ENCODE measurements at places on chromosomes 1 and 21.
A peak's percentile ranks its signal among the peaks of the same experiment; 100 is the strongest.

DNA sequence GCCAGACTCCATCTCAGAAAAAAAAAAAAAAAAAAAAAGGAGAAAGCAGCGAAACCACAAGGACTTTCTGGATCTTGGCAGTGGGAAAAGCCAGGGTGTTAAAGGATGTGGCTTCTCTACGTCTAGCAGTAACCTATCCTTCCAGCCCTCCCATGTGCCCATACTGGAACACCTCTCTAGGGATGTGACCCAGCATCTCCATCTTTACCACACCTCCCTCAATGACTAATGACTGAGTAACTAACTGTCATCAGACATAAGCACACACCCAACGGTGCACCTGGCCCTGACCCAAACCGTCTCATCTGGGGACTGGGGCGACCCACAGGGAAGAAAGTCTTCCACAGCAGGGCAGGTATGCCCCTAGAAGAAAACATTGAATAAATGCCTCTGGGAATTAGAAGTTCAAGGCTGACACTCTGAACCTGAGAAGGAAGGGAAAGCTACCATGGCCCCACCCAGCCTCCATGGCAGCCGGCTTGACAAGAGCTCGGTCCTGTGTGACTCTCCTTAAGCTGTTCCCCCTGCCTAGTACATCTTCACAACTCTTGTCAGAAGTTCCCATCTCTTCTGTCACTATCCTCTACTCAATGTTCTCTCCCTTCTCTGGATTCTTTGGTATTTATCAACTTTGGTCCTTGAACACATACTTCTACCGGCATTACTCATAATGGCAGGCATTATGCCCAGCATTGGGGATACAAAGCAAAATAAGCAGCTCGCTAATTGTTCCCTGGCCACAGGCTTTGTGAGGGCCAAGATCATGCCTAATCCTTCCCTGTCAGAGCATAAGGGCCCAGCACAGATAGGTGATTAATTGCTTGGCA lies 14.8 kb upstream of the PAQR6 start:
- H3K27ac ChIP-seq, result no peak overlapping the region
- no peaks in the 10 kb centered on the region for H3K4me1 ChIP-seq
- no peak for DNase-seq
- H3K27me3 ChIP-seq, result no peaks in the 10 kb centered on the region
- no peak overlapping the region for H3K4me3 ChIP-seq
- H3K36me3 ChIP-seq, result peaks cover 93% of the 10 kb centered on the region

- no peak overlapping the region for H3K4me3 ChIP-seq
- H3K36me3 ChIP-seq, result no peaks in the 10 kb centered on the region
- DNase-seq, result peak; percentile 10
- H3K27ac ChIP-seq, result no peak overlapping the region
Observed at GRCh38 chr21:45818904-45819285, 162.7 kb upstream of the COL6A1 start.

GRCh38 chr21:26572076-26572701 lies 897 bp downstream of the CYYR1 start:
- H3K4me3 ChIP-seq, result no peak overlapping the region
- no peak overlapping the region for H3K27ac ChIP-seq
- no peaks in the 10 kb centered on the region for H3K27me3 ChIP-seq
- H3K4me1 ChIP-seq, result no peaks in the 10 kb centered on the region
- no peaks in the 10 kb centered on the region for H3K36me3 ChIP-seq

- H3K4me3 ChIP-seq, result no peak overlapping the region
- no peak overlapping the region for H3K27ac ChIP-seq
- no peak for DNase-seq
- no peaks in the 10 kb centered on the region for H3K36me3 ChIP-seq
- no peaks in the 10 kb centered on the region for H3K4me1 ChIP-seq
Observed at GRCh38 chr21:30714456-30714855, 4.1 kb downstream of the KRTAP21-3 start.

GRCh38 chr1:99271249-99271648 lies 7.0 kb downstream of the PLPPR4 start:
- H3K27me3 ChIP-seq, result no peaks in the 10 kb centered on the region
- no peak overlapping the region for H3K27ac ChIP-seq
- no peak overlapping the region for H3K4me3 ChIP-seq
- no peak for DNase-seq

DNA sequence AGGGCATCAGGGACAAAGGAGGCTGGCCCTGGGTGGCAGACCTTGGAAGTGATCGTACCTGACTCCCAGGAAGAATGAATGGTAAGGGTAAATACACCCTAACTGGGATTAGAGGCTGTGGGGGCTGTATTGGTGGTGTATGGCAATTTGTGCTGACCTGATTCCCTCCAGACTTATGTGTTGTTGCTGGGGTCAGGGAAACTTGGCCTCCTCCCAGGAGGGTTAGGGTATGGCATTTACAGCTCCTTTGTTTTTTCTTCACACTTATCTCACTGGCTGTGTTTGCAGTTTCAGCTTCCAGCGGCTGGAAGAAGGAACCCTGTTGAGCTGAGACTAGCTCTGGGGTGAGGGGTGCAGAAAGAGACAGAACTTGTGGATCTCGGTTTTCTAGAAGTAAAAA lies 8.2 kb downstream of the VANGL1 start:
- no peaks in the 10 kb centered on the region for H3K27me3 ChIP-seq
- no peak overlapping the region for H3K4me3 ChIP-seq
- no peak overlapping the region for H3K27ac ChIP-seq
- H3K4me1 ChIP-seq, result peaks cover 7% of the 10 kb centered on the region

DNA sequence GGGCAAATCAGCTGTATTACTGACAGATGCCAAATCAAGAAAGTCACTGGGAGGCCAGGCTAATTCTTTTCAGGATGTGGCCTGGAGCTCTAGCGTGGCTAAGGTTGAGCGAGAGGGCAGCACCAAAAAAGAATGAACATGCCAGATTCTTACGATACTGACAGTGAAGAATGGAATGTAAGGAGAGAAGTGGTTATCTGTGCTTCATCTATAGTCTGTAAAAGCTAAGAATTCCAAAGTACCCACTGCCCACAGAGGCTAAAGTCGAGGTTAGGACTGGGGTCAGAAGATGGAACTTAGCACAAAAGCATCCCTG lies 32.7 kb downstream of the TFAP2E start:
- H3K4me1 ChIP-seq, result no peaks in the 10 kb centered on the region
- H3K4me3 ChIP-seq, result no peak overlapping the region
- H3K27me3 ChIP-seq, result no peaks in the 10 kb centered on the region
- peaks cover 66% of the 10 kb centered on the region for H3K36me3 ChIP-seq
- no peak overlapping the region for H3K27ac ChIP-seq

DNA sequence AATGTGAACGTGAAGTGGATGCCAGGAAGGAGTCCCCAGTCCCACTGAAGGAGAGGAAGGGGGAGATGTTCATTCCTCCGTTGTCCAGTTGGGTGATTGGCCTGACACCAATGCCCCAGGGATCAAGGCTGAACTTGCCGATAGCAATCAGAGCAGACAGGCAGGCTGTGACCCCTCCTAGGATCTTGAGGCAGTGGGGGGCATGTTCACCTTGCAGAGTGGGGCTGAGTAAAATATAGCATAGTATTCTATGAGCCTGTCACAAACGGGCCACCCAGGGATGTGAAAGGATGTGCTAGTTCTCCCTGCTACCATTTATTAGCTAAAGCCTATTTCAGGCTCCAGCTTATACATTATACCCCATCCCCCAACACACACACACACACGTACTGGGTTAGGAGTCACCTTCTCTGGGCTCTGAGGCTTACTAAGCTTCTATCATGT lies 80.7 kb upstream of the CD34 start:
- no peak overlapping the region for H3K27ac ChIP-seq
- DNase-seq, result no peak
- H3K36me3 ChIP-seq, result no peaks in the 10 kb centered on the region
- H3K4me3 ChIP-seq, result no peak overlapping the region
- H3K27me3 ChIP-seq, result no peaks in the 10 kb centered on the region

- H3K4me1 ChIP-seq, result peaks cover 54% of the 10 kb centered on the region
- no peaks in the 10 kb centered on the region for H3K27me3 ChIP-seq
- H3K36me3 ChIP-seq, result peaks cover 73% of the 10 kb centered on the region
- no peak overlapping the region for H3K27ac ChIP-seq
Observed at GRCh38 chr1:6594977-6595740, 7.5 kb downstream of the KLHL21 start.

GRCh38 chr1:10768552-10768951 lies 27.9 kb downstream of the CASZ1 start:
- H3K4me1 ChIP-seq, result no peaks in the 10 kb centered on the region
- no peaks in the 10 kb centered on the region for H3K36me3 ChIP-seq
- no peaks in the 10 kb centered on the region for H3K27me3 ChIP-seq
- no peak overlapping the region for H3K27ac ChIP-seq
- no peak for DNase-seq
- H3K4me3 ChIP-seq, result no peak overlapping the region

DNA sequence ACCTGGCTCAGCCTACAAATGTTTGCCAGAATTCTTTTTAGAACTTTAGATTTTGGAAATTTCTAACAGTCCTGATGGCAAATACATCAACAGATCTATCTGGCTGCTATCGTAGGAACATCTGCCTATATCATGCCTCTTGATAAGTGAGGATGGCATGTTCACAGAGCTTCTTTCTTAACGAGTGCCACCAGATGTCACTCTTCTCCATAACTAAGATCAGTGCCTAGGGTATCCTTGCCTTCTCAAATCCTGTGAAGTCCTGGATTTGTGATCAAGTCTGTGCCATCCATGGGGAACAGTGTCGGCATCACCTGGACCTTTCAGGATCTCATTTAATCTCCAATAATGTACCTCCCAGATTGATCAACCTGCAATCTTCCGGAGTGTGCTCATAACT lies 36.5 kb upstream of the CD5L start:
- H3K27me3 ChIP-seq, result peaks cover 11% of the 10 kb centered on the region
- H3K4me3 ChIP-seq, result no peak overlapping the region
- H3K4me1 ChIP-seq, result no peaks in the 10 kb centered on the region
- no peak overlapping the region for H3K27ac ChIP-seq
- H3K36me3 ChIP-seq, result no peaks in the 10 kb centered on the region
- peak; percentile 8 for DNase-seq

DNA sequence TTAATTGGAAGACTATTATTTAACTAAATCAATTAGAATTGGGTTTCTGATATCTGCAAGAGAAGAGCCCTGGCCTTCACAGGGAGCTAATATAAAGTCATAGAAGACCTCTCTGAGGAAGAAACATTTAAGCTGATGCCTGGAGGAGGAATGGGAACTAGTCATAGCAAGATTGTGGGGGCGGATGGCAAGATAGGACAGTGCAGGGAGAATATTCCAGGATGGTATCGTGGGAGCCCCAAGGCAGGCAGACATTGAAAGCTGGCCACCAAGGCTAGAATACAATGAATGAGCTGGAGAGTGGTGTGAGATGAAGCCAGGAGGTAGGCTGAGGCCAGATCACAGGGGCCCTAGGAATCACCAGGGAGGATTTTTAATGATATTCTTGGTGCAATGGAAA lies 20.8 kb upstream of the MYSM1 start:
- peaks cover 18% of the 10 kb centered on the region for H3K4me1 ChIP-seq
- no peak for DNase-seq
- no peak overlapping the region for H3K4me3 ChIP-seq
- no peaks in the 10 kb centered on the region for H3K36me3 ChIP-seq

- no peaks in the 10 kb centered on the region for H3K4me1 ChIP-seq
- H3K4me3 ChIP-seq, result no peak overlapping the region
- DNase-seq, result no peak
- no peaks in the 10 kb centered on the region for H3K27me3 ChIP-seq
Observed at GRCh38 chr1:16129316-16129715, 26.6 kb downstream of the EPHA2 start.

DNA sequence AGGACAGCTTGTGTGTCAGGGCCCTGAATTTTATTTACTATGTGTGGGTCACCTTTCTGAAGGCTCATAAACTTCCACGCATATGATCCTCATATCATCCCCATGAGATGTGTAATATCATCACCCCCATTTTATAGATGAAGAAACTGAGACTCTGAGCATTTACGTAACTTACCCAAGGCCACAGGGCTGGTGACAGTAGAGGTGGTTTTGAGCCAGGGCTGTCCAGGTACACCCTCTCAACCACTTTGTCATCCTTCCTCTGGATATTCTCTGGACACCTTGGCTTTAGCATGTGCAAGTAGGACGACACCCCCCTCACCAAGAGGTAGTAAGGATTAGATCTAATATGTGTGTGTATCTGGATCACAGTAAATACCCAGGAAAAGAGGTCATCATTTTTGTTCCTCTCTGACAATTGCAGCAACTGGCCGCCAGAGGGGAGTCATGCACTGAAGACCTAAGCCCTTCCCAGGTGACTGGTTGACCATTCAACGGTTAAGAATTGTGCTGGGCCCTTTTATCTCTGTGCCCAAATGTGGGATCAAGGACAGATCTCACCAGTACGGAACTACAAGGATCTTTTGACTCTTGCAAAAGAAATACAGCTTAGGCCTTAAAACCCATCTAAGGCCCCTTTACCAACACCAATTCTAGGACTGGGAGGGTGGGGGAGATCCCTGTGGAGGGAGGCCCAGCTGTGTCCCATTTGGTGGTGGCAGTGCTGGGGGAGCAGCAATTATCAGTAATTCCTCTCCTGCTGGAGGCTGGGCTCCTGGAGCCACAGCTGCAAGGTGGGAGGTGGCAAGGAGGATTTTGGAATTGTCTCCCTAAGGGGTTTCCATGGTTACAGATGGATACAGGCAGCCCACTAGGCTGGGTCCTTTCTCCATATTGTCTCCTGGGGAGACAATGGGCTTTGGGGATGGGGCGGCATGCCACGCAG lies 13.7 kb upstream of the E2F2 start:
- H3K36me3 ChIP-seq, result no peaks in the 10 kb centered on the region
- no peak overlapping the region for H3K27ac ChIP-seq
- DNase-seq, result peak; percentile 66
- H3K4me1 ChIP-seq, result peaks cover 13% of the 10 kb centered on the region

- no peak overlapping the region for H3K4me3 ChIP-seq
- H3K27ac ChIP-seq, result no peak overlapping the region
- H3K4me1 ChIP-seq, result peaks cover 32% of the 10 kb centered on the region
- H3K27me3 ChIP-seq, result no peaks in the 10 kb centered on the region
- no peak for DNase-seq
Observed at GRCh38 chr1:89530444-89531089, 5.9 kb downstream of the LRRC8B start.

GRCh38 chr1:22494943-22495579 lies 43.4 kb downstream of the ZBTB40 start:
- H3K4me1 ChIP-seq, result no peaks in the 10 kb centered on the region
- peaks cover 43% of the 10 kb centered on the region for H3K36me3 ChIP-seq
- no peaks in the 10 kb centered on the region for H3K27me3 ChIP-seq
- no peak overlapping the region for H3K4me3 ChIP-seq
- no peak for DNase-seq

DNA sequence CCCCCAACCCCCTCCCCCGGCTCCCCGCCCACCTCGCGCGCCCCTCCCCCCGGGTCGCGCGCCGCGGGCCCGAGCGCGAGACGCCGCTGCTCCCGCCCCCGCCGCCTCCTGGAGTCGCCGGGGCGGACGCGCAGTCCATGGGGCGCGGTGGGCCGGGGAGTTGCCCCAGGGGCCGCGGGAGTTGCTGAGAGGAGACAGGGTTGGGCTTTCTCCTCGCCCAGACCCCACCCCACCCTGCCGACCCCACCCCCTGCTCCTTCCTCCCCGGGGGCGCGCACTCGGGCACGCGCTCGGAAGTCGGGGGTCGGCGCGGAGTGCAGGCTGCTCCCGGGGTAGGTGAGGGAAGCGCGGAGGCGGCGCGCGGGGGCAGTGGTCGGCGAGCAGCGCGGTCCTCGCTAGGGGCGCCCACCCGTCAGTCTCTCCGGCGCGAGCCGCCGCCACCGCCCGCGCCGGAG lies at the start of gene LAMC1:
Gene LAMC1 (plus strand): TSS at position 275 of the 455 bp plus-strand sequence. CDS start 297 bp downstream, outside the sequence.
- DNase-seq, result no peak
- no peaks in the 10 kb centered on the region for H3K36me3 ChIP-seq
- peak within 1 kb of the TSS; percentile 16 for H3K4me3 ChIP-seq
- H3K27ac ChIP-seq, result no peak within 1 kb of the TSS
- peaks cover 17% of the 10 kb centered on the region for H3K4me1 ChIP-seq
